Vein endothelial cell (primary cell): ENCODE measurements at places on chromosomes 5 and 9. TPM values are rescaled to one million over a fixed set of nuclear protein-coding genes. Genes with fewer than 3 reads are reported as not detected.

The FCN2 gene
- not detected in 2 replicates for total RNA-seq

The MEIKIN gene
- total RNA-seq: not detected in 2 replicates

The CCDC152 gene
- total RNA-seq: 0.33 and 0.86 TPM in 2 replicates

The EQTN gene
- total RNA-seq: not detected in 2 replicates

The CCDC127 gene
- total RNA-seq: 3.6 and 4.5 TPM in 2 replicates

The ZNF782 gene
- total RNA-seq: 5.7 and 5.9 TPM in 2 replicates

The PTCD2 gene
- total RNA-seq: 6.2 and 8.4 TPM in 2 replicates

The ZNF300 gene
- 5.3 and 6.2 TPM in 2 replicates for total RNA-seq

The NR2F1 gene
- 24.9 and 41.5 TPM in 2 replicates for total RNA-seq
